ENCODE measurements at places on chromosomes 7 and 10.

DNA sequence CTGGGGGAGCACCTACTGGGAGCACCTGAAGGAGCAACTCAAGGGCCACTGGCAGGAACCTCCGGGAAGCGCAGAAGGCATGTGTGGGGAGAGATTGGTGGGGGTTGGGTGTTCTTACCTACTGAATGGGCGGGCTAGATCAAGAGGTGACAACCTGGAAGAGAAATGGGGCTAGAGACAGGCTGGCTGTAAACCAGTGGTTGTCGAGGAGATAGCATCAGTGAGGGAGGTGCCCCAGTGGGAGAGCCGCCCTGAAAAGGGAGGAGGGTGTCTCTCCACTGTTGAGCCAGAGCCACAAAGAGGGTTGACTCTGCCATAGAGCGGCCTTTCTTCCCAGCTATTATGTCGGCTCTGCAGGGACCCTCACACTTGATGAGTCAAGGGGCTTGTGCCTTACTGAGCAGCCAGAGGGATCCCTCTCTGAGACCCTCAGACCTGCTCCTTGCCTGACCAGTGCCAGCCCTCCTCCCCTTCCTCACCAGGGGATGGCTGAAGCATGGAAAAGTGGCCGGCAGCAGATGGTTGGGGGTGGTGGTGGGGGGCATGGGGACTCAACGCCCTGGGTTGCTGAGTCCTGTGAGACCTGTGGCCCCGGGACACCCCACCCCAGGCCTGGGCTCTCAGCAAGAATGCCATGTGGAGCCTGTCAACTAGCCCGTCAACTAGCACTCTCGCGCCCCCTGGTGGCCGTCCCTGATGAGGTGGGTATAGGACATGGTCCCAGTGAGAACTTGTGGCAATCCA, 36.4 kb upstream of the PURB start:
- peak; percentile 63 for DNase-seq

GRCh38 chr7:102320601-102321350, 34.1 kb downstream of the SH2B2 start:
- no peak for DNase-seq

GRCh38 chr7:44266526-44266925, 58.9 kb downstream of the CAMK2B start:
- no peak for DNase-seq

DNA sequence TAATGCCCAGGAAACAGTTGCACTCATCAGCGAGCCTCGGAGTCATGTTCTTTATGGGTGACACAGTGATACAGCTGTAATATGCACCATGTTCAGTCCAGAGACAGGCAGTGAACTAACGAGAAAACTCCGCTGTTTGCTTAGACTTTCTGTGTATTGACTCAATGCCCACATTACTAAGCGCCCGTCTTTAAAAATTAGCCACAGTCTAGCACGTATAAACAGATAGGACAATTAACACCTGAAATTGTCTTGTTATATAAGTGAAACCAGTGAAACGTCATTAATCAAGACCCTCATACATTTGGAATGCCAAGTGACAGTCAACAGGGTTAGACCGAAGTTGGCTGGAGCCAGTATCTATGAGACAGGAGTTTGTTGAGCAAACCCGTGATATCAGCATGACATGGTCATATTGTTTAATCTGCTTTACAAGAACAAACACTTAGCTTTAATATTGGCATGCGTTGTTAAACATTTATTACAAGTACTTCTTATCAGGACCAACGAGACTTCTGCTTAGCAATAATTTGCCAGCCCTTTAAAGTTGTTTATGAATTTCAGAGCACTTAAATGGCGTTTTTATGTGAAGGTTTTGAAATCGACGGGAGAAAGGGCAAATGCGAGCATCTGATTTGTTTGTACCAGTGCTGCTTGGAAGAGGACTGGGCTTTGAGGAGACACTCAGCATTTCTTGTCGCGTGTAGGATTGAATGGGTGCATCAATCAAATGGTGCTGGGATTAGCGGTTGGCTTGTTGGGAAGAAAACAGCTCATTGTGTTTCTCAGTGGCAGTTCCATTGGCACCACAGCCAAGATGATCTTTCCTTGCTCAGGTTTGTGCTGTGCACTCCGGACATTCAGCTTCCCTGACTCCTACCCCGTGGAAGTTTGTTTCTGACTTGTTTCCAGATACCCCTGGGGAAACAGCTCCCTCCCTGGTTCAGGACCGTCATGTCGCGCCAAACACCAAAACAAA, 56.3 kb downstream of the CAMK1D start:
- no peak for DNase-seq

- no peak for DNase-seq
Measured at GRCh38 chr10:71247804-71248203, 35.4 kb downstream of the UNC5B start.

DNA sequence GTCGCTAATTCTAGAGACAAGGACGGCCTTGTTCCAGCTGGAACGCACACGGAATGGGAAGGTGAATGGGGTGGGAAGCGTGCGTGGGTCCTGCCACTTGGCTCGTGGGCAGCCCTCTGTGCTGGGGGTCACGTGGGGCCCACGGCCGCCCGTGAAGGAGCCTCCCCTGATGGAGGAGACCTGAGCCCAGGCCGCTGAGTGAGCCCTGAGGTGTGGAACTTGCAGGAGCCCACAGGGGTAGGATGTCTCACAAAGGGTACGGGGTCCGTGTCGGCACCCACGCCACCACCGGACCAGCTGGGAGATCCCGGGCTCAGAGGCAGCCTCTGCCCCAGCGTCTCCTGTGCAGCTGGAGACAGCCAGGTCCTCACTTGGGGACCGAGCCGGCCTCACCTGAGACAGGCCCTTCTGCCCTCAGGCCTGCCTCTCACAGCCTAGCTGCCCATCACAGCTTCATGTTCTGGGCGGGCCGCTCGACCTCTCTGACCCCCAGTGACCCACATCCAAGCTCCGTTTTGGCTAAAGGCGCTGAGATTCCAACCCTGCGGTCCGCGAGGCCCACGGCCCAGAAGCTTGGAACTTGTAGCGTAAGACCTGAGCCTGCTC, 84.8 kb downstream of the FOXL3 start:
- no peak for DNase-seq

GRCh38 chr10:35770817-35771355, 128.8 kb upstream of the FZD8 start:
- DNase-seq = no peak

DNA sequence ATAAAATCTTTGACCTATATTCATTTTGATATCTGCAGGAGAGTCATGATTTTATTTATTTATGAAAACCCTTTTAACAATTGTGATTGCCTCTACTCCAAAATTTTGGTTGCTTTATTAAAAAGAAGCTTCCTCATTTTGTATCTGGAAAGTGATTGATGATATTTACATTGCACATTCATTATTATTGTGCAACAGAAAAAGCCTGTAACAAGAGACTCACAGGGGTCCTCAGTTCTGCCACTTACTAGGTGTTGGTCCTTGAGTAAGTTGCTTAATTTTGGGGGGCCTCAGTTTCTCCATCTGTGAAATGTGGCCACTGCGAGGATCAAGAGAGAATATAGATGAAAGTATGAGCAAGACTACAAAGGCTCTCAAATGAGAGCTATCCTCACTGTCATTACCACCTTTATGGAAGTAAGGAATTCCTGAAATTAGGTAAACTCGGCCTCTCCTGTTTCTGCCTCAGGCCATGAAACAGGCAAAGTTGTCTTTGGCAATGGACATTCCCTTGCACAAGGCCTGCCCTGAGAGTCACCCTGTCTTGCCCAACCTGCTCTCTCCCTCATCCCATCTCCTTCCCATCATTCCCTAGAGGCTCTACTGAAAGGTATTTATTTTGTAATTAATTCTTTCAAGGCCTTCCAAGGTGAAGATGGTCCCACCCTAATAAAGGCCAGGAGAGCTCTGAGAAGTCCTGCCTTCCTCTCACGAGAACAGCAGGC, 66.1 kb upstream of the ABLIM1 start:
- DNase-seq = no peak

- DNase-seq = no peak
Measured at GRCh38 chr7:21192657-21193056, 235.2 kb upstream of the SP4 start.

GRCh38 chr7:72465521-72465920, 53.4 kb upstream of the CALN1 start:
- no peak for DNase-seq

GRCh38 chr10:23523251-23523650, 84.4 kb downstream of the OTUD1 start:
- DNase-seq = no peak

GRCh38 chr7:24466168-24466768, 107.0 kb upstream of the PALS2 start:
- DNase-seq = no peak

DNA sequence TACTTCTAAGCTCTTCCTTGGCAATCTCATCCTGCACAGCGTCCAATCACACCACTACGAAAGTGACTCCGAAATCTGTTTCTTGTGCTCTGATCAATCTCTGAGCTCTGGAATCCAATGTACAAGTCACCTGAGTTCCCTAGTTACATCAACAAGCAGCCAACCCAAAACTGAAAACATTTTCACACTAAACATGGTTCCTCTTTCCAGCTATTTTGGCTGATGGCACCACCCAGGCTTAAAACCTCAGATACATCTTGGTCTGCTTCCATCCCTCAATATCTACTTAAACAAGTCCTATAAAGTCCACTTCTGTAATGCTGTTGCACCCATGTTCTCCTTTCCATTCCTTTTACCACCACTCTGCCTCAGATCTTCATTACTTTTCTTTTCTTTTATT, 3.6 kb downstream of the BLOC1S2 start:
- no peak for DNase-seq

GRCh38 chr7:41892356-41893100, 189.6 kb upstream of the INHBA start:
- DNase-seq = no peak

DNA sequence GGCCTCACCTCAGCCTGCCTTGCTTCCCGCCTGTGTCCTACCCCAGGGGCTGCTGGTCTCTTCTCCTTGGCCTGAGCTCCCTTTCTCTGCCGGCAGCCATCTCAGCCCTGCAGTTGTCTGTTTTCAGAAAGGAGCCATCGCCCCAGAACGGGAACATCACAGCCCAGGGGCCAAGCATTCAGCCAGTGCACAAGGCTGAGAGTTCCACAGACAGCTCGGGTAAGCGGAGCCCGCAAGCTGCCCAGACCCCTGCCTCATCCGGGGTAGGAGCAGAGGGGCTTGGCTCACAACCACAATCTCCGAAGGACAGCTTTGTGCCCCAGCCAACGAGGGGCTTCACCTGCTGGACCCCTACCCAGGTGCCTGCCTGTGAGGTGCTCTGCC, 5.3 kb upstream of the DEPP1 start:
- no peak for DNase-seq

DNA sequence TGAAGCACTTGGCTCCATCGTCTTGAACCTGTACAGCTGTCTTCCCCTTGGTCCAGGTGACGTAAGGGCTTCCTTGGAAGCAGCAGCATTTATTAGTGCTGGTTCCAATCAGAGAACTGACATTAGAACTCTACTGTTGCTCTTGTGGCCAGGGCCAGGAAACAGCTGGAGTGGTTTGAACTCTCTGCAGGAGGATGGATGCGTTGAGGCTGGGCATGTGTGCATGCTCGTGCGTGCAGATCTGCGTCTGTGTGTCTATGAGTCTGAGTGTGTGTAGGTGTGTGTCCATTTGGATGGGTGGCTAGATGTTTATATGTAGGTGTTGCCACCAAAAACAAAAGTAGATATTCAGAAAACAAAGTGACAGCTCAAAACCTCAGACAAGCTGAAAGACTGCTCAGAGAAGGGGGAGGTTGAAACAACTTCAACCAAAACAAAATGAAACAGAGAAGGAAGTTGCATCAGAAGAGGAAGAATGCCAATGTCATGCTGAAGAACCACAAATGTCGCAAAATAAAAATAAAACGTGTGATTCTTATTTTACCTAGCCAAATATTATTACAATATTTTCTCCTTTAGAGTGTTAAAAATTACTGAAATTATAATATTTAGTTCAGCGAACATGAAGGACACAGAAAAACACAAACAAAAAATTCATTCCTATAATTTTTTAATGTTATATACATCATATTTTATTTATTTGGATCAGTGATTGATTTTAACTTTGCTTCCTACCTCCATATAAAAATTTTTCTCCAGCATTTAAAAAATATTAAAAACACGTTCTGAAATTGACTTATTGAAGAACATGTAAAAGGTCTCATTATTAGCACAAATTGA, 96.1 kb upstream of the MKLN1 start:
- DNase-seq = peak; percentile 75

GRCh38 chr10:11236234-11236633, 218.6 kb downstream of the CELF2 start:
- no peak for DNase-seq

DNA sequence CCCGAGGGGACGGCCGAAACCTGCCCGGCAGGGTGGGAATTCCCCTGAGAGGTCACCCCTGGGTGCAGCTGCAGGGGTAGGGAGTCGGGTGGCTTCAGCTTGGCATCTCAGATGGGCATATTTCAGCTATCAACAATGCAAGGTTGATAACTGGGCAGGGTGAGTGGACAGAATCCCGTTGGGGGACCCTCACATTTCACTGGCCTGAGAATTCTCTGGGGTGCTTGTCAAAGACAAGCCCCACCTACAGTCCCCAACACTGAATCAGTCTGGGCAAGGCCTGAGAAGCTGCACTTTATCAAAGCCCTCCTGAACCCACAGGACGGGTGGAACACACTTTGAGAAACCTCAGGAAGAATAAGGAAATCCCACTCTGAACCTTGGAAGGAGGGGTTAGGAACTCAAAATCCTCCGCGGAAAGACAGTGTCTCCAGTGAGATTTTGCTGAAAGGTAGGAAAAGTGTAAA, 3.1 kb downstream of the RGS10 start:
- DNase-seq = no peak

- DNase-seq = peak; percentile 33
Measured at GRCh38 chr7:47901542-47901941, 46.7 kb downstream of the PKD1L1 start.

DNA sequence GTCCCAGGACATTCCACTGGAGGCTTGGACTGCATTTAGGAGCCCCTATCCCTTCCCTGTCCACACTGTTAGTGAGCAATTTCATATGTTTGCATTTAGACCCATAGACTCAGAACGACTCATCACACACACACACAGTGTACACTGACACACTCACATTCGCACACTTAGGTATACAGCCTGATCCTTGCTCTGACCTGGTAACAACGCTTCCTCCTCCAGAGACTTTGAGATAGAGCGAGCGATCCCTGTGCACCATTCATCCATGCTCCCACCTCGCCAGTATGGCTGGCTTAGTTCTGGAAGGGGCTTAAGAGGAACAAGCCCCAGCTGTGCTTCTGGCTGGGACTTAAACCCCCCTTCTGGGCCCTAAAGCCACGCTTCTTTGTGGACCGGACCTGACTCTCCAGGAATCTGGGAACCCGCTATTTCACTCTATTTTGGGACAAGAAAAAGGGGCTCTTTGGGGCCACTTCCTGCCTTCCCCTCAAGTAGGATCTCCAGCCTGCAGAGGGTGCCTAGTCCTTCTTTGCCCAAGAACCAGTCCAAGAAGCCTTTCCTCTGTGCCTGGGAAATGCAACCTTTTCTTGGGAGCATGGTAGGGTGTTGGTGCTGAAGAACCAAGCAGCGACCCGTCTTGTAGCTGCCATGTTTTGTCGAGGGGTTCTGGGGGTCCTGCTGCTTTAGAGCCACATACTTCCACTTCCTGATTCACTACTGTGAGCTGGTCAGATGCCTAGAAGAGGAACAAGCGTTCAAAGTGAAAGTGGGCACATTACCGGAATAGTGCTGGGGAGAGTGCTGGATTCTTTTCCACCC, 1.1 kb upstream of the HOXA13 start:
- DNase-seq = no peak
